ENCODE measurements at places on chromosomes 2 and 18.

DNA sequence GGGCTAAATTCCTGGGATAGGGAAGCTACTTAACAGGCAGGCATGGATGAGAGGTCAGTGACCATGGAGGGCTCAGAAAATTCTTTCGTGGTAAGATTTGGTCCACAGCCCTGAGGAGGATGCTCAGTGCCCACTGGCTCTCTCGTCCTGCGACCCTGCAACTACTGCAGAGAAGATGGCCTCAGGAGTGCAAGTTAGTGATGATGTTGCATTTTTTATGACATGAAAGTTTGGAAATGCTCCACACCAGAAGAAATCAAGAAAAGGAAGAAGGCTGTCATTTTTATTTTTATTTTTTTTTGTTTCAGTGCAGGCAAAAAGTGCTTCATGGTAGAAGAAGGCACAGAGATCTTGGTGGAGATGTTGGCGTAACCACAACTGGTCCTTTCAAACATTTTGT, 238.6 kb upstream of the PARD3B start:
- no peak for DNase-seq

DNA sequence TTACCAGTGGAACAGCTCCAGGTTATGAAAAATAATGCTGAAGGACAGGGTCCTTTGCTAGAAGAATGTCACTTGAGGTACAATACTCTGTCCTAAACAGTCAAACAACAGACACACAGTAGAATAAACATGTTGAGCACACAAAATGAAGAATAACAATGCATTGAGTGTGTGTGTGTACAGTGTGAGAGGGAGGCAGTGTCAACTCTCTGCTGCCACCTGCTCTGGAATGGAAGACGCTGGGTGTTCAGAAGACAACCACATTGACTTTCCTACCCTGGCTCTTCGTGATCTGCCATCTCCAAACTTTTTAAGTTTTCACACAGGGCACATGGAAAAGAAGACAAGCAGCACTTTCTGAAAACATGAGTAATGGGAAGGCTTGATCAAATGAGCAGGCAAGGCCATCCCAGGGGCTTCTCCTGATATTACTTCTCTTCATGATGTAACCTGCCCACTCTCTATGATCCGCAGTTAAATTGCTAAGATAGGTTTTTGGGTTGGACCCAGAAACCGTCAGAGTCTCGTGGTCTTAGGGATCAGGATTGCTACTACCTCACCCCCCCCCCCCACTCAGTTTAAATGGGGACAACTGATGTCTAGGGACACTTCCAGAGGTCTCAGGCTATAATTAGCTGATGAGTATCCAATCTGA, 533.2 kb upstream of the TNP1 start:
- no peak for DNase-seq

DNA sequence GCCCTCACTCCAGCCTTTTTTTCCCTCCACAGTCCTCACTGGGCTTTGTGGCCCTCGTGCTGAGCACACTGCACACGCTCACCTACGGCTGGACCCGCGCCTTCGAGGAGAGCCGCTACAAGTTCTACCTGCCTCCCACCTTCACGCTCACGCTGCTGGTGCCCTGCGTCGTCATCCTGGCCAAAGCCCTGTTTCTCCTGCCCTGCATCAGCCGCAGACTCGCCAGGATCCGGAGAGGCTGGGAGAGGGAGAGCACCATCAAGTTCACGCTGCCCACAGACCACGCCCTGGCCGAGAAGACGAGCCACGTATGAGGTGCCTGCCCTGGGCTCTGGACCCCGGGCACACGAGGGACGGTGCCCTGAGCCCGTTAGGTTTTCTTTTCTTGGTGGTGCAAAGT, 39.4 kb downstream of the STEAP3 start:
- no peak for DNase-seq

DNA sequence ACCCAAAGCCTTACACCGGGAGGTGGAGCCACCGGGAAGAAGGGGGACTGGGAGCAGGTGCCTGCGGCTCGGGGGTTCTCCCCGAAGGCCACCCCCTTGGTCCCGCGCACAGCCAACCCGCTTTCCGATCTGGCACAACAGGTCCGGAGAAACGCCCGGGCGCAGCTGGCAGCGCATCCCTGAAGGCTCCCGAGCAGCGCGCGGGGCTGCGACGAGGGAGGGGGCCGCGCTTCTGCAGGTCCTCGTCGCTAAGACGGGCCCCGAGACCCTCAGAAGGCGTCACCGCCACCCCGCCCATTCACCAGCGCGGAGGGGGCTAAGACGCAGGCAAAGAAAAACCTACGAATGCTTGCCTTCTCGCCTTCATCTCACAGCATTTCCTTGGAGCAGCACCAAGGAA, 1.8 kb downstream of the CBLN2 start:
- no peak for DNase-seq

GRCh38 chr2:191748059-191748461, 70.1 kb downstream of the NABP1 start:
- DNase-seq, result no peak

GRCh38 chr2:96601382-96602292, 36.5 kb downstream of the KANSL3 start:
- no peak for DNase-seq

GRCh38 chr18:55897091-55897689, 309.2 kb upstream of the TCF4 start:
- no peak for DNase-seq

GRCh38 chr2:204611017-204611631, 65.8 kb downstream of the PARD3B start:
- no peak for DNase-seq

DNA sequence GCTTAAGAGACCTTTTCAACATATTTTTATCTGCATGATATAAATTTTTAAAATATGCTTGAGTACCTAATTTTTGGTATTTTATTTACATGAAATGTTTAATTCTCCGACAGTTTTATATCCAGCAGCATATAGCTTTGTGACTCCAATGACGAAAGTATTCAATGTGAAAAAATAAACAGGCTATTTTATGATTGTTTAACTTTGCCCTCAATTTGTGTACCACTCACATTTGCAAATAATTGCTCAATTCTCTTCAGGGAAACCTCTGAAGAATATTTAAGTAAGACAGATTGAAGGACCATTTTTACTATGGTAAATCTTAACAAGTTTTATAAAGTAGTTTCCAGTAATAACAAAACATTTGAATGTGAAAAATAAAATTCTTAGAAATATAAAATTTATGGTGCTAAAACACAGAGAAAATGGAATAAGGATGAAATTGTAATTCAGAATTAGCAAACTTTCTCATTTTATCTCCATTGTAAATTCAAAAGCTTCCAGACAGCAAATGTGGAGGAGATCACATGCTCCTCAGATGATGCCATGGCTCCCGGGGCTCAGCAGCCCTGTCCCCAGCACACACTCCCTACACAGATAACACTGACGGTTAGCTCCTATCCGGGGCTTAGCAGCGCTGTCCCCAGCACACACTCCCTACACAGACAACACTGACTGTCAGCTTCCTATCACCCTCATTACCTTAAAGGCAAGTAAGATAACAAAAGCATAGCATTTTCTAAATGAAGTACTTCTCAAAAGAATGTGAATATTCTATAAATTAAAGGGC, 39.7 kb downstream of the SH3YL1 start:
- DNase-seq, result no peak

DNA sequence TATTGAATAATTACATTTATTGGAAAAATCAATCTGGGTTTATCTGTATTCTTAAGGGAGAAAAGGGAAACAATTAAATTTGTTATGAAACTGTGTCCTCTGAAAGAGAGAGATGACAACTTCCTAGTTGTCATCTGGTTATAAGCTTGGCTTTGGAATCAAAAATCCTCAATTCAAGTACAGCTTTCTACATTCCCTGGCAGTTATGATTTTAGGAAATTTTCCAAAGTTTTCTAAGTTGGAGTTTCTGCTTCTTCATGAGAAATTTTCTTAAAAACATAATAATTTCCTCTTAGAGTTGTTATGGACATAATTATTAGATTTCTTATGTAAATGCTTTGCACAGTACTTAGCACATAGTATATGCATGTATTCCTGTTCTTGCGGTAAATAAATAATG, 625.6 kb upstream of the SLC39A10 start:
- DNase-seq, result no peak

DNA sequence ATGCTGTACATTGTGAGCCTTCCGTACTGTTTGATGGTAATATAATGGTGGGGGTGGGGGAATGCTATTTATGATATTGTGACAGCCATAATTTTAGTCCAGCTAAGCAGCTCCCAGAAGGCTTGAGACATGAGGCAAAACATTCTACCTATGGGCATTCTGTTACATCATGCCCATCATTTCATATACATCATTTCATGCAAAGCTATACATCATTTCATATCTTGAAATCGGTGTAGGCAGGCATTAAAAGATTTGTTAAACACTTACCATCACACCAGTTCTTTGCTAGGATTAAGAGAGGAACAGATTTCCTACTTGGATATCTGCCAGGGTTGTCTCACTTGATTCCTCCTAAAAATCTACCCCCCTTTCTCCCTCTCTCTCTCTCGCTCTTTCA, 84.5 kb downstream of the COL5A2 start:
- no peak for DNase-seq

DNA sequence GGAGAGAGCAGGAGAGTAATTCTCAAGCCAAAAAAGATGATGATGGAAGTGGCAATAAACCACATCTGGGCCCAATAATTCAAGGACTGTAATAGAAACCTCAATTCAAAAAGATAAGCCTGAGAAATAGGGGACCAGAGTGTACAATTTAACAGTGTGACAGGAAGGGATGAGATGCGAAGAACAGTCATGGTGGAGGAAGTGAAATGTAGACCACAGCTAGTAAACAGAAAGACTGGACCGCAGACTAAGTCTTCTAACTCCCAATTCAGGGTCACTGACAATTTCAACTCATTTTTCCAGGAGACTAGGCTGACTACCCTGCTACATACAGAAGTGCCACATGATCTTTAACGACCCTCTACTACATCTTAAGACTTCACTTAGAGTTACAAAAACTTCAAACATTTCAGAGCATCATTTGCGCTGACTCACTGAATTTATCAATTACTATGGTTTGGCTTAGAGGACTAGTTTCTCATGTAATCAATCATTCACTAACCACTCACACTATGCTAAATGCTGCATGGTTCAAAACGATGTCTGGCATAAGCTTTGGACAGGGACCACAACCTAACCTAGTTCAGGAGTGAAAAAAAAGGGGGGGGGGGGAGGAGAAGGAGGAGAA, 9.0 kb downstream of the CUL3 start:
- DNase-seq, result no peak

- peak; percentile 13 for DNase-seq
Measured at GRCh38 chr18:58792086-58792485, 72.6 kb upstream of the ZNF532 start.

GRCh38 chr2:7694076-7694985, 777.1 kb downstream of the RNF144A start:
- no peak for DNase-seq

GRCh38 chr2:30691948-30692828, 115.1 kb downstream of the CAPN13 start:
- DNase-seq, result no peak

- DNase-seq, result no peak
Measured at GRCh38 chr2:83063511-83063910, 1395.6 kb downstream of the SUCLG1 start.

- no peak for DNase-seq
Measured at GRCh38 chr2:106516864-106517263, 29.7 kb downstream of the CD8B2 start.

DNA sequence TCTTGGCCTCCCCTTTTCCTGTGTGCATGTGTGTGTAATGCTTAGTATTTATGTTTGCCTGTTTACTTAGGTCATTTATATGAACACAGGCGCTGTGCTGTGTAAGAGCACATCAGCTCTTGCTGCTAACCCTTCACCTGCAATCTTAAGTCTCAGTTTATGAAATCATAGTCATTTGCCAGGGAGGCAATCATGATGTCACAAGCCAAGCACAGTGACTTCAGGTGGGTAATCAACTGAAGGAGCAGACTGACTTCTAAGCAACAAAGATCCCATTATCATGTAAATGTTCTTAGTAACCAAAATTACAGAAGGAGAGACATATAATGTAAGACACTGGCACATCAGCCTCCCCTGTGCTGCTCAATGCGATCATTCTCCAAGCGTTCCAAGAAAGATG, 386.3 kb upstream of the MEIS1 start:
- no peak for DNase-seq

DNA sequence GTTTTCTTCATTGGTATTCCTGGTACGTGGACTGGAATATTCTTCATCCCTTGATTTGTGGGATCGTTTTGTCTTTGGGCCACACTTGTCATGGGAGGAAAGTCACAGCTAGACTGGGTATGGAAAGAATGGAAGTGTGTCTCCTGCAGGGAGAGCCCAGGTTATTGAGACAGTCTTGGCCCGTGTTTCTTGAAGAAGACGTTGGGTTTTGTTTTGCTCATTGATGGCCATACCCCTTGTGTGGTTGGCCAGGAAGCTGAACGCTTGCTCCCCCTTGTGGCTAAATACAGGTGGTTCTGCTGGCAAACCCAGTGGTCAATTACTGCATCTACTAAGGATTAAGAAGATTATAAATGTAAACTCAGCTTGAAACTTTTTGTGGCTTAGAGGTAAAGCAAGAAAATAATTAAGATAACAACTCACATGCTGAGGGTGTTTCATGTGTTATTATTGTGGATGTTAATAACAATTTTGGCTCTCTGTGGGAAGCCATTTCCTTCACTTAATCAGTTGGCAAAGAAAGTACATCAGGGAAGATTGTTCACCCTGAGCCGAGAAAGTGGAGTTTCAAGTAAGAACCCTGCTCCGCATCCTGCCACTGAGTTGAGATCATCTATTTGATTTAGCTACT, 91.8 kb downstream of the NEDD4L start:
- DNase-seq, result peak; percentile 80

GRCh38 chr18:51578406-51578980, 381.0 kb upstream of the MEX3C start:
- DNase-seq, result no peak

- DNase-seq, result no peak
Measured at GRCh38 chr2:174779361-174779928, 15.2 kb upstream of the CHRNA1 start.

- no peak for DNase-seq
Measured at GRCh38 chr2:26245231-26245732, 543 bp downstream of the HADHB start.

- peak; percentile 83 for DNase-seq
Measured at GRCh38 chr2:38665854-38666555, at the start of gene GALM. Gene GALM, plus strand, starts transcription at chr2:38666114. Its CDS starts 48 bp downstream, at chr2:38666162.

GRCh38 chr2:135839713-135840112, 2.7 kb upstream of the LCT start:
- DNase-seq, result no peak

- no peak for DNase-seq
Measured at GRCh38 chr2:188245230-188245629, 46.4 kb upstream of the GULP1 start.

DNA sequence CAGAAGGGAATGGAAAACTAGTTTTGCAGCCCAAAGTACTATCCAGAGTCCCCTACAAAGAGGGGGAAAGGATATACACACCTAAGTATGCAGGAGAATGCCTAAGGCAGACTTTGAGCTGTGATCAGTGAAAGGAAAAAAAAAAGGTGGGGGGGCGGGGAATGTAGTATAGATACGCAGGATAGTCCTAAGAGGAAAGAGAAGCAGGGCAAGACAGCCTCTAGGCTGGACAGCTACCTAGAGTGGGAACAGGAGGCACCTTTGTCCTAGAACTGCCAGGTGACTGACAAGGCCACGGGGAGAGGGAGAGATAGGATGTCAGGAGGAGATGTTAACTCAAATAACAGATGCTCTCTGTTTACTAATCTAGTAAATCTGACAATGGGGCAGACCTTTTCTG, 6.0 kb downstream of the REEP1 start:
- no peak for DNase-seq
